Stimulated activated CD8-positive, alpha-beta memory T cell treated with anti-CD3 and anti-CD28 coated beads, Interleukin-4, amount 100 ng/mL, for 24 hours (primary cell): ENCODE measurements at places on chromosomes 5 and 9.

- no peak for DNase-seq
Observed at GRCh38 chr9:105055917-105056316, 128.0 kb upstream of the ABCA1 start.

- no peak for DNase-seq
Observed at GRCh38 chr9:133718563-133719315, 19.4 kb downstream of the SARDH start.

DNA sequence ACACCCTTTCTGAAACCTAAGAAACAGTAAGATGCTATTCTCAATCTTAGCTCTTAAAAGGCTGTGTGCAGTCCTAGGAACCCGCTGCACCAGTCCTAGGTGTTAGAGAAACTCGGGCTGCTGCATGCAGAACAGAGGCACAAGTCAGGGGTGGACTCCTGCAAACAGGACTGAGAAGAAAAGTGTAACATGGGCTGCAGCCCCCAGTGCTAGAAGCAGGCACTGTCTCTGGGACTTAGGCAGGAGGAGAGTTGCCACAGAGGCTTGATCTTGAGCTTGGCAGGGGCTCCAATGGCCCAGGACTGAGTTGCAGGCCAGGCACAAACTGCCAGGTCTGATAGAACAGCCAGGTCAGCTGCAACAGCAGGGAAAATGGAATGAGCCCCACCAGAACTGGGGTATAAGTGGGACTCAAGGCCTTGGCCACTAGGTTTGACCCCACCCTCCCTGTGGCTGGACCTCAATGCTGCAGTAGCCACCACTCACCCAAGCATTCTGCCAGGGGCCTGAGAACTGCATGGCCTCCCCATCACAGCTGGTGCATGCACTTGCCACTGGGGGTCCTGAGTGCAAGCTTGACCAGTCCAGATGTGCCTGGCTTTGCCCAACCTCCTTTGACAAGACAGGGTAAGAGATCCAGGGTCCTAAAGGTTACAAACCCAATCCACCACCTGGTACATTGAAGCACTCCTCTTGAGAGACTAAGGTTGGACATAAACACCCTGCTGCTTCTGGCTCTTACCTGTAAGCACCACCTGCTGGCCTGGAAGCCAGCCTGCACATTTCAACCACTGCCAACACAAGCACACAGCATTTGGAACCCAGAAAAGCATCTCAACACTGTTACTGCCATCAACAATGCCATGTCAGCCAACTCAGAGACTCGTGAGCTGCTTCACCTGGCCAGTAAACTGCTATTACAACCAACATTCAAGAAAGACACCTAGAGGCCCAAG is 103.3 kb downstream of the FBXL17 start:
- DNase-seq = no peak

DNA sequence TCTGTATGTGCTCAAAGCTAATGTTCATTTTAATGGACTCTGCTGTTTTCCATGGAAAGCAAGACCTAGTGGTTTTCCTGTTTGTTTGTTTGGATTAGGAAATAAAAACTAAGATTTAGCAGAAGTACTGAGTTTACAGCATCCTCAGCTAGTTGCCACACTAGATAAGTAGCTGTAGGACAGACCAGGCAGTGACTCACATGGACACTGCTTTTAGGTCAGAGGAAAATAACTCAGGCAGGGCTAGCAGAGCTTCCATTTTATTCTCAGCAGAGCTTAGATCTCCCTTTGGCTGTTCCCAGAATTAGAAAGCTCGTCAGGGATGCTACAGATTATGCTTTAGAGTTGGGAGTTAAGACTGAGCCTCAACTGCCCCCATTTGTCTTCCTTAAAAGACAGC is 204.4 kb downstream of the SH3GL2 start:
- no peak for DNase-seq

- no peak for DNase-seq
Observed at GRCh38 chr5:150568663-150569062, 60.7 kb downstream of the NDST1 start.

- no peak for DNase-seq
Observed at GRCh38 chr5:133459474-133460160, 152.7 kb downstream of the FSTL4 start.

GRCh38 chr5:58913406-58913990 is 330.6 kb downstream of the RAB3C start:
- DNase-seq = no peak

DNA sequence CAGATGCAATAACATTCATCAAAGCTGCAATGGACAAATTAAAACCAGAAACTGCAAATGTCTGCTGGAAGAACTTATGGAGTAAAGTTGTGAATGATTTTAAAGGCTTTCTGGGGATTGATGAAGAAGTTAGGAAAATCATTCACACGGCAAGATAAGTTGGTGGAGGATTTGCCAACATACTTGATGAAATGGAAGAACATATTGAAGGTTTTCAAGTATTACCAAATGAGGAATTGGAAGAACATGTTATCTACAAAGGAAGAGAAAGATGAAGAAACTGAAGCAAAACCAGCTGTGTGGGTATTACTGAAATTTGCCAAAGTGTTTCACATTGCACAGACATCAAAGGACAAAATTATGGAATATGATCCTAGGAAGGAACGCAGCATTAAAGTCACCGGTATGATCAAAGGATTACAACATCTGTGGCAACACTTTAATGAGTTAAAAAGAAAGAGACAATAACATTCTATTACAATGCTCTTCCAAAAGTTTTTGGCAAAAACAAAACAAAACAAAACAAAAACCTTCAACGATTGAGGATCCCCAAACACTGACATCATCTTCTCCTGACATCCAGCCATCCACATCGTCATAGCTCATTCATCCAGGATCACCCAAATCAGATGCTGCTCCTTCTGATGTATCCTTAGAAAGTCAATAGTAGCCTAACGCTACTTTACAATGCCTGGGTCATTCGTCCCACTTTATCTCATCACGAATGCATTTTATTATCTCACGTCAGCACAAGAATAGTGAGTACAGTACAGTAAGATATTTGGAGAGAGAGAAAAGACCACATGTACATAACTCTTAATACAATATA is 61.3 kb upstream of the SMC5 start:
- DNase-seq = no peak

- DNase-seq = no peak
Observed at GRCh38 chr5:8839361-8840055, 706.4 kb downstream of the SEMA5A start.

DNA sequence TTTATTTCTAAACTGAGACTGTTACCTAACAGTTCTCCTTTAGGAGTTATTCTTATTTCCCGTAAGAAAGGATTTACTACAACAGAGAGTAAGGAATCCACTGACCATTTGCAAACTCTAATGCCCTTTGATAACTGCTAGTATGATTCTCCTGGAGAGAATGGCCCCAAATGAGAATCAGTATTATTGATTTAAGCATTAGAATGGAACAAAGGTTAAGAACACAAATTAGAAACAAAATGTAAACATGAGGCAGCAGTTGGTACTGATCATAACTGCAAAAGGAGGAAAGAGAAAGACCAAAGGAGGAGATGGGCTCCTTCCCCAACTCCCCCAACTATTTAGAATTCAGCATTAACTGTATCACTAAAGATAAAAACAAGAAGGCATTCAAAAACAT is 30.7 kb downstream of the PSIP1 start:
- no peak for DNase-seq

DNA sequence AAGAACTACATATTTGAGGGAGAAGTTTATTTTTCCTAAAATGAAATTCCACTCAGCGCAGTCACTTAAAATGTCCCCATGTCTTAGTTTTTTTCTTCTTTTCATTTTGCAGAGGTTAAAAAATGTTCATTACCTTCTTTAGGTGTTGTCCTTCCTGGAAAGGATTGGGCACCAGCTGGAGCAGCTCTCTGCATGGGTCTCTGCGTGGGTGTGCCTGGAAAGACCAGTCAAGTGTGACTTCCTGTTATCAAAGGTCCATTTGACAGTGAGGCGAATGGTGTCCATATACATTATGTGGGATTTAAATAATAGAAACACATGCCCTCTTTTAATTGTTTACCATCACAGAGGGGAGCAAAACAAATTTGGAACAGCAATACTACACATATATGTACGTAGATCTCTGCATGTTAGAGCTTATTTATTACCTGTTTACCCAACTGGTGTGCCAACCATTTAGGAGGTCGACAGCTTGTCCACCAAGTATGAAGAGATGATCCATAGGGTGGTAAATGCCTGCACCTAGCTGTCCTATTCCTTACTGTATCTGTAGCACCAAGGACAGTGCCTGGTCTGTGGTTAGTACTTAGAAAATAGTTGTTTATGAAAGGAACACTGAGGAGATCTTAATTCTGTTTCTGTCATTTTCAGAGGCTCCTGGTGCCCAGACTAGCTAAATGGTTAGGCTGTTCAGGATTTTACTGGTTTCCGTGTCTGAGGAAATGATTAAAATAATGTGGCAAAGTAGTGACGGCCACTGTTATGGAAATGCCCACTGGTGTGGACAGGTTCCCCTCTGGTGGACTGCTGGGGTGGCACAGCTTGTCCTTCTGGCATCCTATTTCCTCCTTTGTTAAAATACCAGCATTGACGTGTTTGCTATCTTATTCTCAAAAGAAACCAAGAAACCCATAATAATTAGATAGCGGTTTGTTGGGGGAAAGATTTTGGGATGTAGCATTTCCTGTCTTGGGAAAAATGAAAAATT is 200.4 kb downstream of the MAST4 start:
- DNase-seq = no peak

GRCh38 chr9:89428901-89429890 is 68.7 kb downstream of the SEMA4D start:
- no peak for DNase-seq

GRCh38 chr9:107438211-107439031 is 51.1 kb downstream of the KLF4 start:
- no peak for DNase-seq

DNA sequence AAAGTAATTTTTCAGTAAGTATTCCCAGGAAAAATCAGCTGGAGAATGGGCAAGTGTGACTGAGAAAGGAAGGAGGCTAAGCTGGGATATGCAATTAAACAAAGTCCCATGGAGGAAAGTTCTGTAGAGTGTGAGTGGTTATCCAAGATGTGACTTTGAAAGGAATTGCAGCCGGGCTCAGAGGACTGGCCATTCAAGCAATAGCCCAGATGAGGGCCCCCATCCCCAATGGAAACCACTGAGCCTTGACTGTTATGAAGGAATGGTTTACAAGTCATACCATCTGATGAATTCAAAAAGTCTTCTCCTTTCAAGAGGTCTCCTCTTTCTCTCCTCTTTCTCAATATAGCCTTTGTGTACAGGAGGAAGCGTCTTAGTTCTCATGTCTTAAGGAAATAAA is 6.5 kb downstream of the LVRN start:
- DNase-seq = no peak

GRCh38 chr9:35116898-35117551 is 1.4 kb upstream of the ATOSB start:
- peak; percentile 74 for DNase-seq

- peak; percentile 31 for DNase-seq
Observed at GRCh38 chr9:7570107-7570720, 229.4 kb downstream of the DMAC1 start.

GRCh38 chr5:157855404-157855994 is 3.4 kb downstream of the CLINT1 start:
- no peak for DNase-seq

DNA sequence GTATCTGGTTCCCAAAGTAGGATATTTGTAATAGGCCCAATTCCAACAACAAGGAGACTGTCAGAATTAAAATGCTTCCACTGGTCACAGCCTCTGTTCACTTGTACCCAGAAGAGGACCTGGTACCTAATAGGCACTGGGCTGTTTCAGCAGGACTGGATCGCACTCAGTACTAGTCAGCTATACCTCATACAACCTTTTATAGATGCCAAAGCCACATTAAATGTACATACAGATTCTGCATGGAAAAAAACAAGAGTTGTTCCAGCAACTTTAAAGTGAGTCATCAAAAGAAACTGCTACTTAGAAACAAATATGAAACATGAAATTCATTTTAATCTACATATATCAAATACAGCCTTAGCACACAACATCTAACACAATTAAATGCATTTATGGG is 87.5 kb downstream of the GPR21 start:
- no peak for DNase-seq

DNA sequence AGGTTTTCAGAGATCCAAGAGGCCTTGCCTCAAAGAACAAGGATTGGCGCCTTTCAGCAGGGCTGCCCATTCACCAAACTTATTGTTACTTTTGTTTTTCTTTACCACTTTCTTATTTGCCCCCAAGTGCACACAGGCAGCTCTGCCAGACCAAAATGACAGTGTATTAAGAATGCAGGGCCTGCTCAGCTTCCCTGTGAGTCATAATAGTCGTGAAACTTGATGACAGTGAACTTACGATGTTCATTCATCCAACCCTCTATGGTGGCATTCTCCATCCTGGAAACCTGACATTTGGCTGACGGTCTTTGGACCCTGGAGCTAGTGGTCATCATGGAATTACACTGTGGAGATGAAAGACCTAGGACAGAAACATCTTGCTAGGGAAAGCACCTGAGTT is 44.3 kb downstream of the UBE2QL1 start:
- no peak for DNase-seq

DNA sequence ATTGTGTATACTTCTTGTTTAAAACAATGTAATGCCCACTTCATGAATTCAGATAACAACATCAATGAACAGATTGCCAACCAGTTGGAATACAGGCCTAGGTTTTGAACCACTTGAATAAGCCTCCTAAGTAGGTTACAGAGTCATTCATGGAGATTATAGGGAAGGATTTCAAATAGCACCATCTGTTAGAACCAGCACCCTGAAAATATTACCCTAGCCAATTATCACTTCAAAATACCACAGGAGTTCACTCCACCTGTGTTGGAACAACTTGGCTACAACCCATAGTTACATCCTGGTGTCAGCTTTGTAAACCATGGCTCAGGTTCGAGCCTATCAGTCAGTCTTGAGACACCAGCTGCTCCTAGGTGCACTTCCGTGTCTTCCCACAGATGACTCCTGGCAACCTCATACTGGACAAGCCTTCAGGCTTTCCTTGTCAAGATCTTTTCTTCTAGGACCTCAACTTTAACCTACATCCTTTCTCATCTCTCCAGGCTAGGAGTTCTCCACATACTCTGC is 350.0 kb downstream of the DEPDC1B start:
- DNase-seq = no peak

DNA sequence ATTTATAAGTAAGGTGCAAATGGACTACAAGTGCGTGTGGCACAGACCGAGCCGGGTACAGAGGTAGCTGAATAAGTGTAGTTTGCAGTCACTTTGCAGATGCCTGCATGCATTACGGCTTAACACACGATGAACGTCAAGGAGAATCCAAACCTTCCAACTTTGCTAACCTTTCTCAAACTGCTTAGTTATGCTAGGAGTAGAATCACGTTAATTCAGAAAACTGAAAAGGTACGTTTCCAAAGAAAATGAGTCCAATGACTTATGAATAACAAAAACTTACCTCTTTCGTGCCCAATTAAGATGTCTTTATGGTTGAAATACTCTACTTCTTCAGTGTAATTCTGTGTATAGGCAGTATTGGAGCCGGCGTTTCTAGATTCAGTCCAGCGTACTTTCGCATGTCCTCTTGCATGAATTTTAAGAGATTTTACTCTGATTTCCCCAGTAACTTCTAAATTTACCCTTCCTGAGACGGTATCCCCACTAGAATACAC is 539 bp downstream of the ARRDC3 start:
- DNase-seq = peak; percentile 20

GRCh38 chr9:129608561-129609481 is 12.1 kb downstream of the C9orf50 start:
- no peak for DNase-seq
